Effector memory CD8-positive, alpha-beta T cell (primary cell): ENCODE measurements at places on chromosomes 3 and 15.

- no peak for DNase-seq
Measured at GRCh38 chr3:26064297-26064696, 274.4 kb downstream of the OXSM start.

GRCh38 chr3:177483182-177483967 lies 286.1 kb upstream of the TBL1XR1 start:
- no peak for DNase-seq

- DNase-seq, result no peak
Measured at GRCh38 chr15:88331291-88331690, 74.8 kb upstream of the NTRK3 start.

- DNase-seq, result no peak
Measured at GRCh38 chr3:177341736-177342419, 144.6 kb upstream of the TBL1XR1 start.

DNA sequence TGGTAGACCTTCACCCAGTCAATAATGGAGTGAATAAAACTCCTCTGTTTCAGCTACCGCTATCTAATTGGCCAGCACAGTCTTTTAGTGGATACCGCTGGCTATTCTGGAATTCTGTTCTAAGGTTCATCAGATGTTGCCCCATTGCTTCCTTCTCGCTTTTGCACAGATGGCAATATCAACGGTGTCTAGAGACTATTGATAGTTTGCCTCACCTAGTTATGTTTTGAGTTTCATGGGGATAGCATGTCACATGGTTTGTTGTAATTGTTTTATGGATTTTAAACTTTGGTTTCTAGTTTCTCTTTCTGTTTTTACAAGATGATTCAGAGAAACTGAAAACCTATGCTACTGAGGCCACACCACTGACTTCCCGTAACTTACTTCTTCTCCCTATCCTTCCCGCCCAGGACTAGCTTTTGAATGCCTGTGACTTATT lies 2.0 kb downstream of the XRN1 start:
- no peak for DNase-seq

DNA sequence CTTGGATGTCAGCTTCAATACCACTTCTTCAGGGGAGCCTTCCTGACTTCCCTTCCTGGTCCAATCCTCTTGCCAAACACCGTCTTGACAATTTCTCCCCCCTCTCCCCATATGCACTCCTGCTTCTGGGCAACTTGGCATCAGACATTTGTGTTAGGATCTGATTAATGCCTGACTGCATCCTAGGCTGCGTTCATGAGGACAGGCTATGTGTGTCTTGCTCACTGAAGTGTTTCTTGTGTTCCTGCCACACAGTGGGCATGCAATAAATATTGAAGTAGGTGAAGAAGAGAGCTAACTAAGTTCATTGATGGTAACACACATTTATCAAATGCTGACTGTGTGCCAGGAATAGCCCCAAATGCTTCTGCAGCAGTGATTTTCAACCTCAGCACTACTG lies 36.4 kb upstream of the WNT5A start:
- DNase-seq, result no peak

DNA sequence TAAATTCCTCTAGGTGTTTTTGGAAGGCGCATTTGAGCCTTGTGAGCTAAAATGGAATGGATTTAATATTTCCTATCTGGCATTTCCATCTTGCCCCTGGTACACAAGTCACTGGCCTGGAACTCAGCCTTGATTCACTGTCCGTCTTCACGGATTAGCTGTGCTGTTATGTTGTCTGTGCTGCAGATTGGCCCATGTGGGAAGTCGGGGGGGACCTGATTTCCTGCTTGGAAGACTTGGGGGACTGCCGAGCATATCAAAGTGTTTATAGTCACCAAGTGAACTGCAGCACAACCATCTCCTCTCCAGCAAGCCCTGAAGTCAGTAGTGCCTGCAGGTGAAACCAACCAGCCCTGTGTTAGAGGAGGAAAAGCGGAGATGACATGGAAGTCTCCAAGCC lies 12.2 kb downstream of the GHRL start:
- DNase-seq, result no peak

GRCh38 chr3:59558906-59559720 lies 509.3 kb upstream of the CFAP20DC start:
- no peak for DNase-seq

GRCh38 chr15:88258093-88258641 lies 1.6 kb upstream of the NTRK3 start:
- no peak for DNase-seq

DNA sequence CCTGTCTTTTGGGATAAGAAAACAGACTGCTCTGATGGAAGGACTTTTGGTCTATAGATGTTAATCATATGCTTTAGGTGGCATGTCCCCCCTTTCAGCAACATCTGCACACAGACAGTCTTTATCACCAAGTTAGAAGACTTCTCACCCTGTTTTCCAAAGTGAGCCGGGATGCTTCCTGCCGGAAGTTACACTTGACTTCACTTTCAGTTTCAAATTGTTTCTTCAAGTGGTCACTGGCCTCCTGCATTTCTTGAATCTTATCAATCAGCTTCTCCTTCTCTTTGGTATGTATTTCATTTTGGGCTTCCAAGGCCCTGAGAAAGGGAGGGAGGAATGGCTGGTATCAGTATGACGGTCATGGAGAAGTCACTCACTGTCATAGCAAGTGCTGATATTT lies 27.2 kb upstream of the GNB5 start:
- DNase-seq, result no peak

- no peak for DNase-seq
Measured at GRCh38 chr3:106823701-106824100, 553.5 kb upstream of the CCDC54 start.

DNA sequence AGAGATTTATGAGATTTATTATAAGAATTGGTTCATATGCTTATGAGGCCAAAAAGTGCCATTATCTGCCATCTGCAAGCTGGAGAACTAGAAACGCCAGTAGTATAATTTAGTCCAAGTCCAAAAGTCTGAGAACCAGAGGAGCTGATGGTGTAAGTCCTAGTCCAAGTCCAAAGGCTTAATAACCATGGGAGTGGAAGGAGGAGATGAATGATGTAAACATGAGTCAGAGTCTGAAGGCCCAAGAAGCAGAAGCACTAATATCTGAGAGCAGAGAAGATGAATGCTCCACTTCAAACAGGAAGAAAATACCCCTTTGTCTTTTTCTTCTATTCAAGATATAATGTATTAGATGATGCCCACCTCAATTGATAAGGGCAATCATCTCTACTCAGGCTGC lies 185.7 kb downstream of the CGGBP1 start:
- no peak for DNase-seq
